Activated CD4-positive, CD25-positive, alpha-beta regulatory T cell (primary cell): ENCODE measurements at places on chromosomes 12 and 14.
A peak's percentile ranks its signal among the peaks of the same experiment; 100 is the strongest.

- no peak for DNase-seq
Measured at GRCh38 chr12:55727643-55728185, 1.1 kb downstream of the CD63 start.

DNA sequence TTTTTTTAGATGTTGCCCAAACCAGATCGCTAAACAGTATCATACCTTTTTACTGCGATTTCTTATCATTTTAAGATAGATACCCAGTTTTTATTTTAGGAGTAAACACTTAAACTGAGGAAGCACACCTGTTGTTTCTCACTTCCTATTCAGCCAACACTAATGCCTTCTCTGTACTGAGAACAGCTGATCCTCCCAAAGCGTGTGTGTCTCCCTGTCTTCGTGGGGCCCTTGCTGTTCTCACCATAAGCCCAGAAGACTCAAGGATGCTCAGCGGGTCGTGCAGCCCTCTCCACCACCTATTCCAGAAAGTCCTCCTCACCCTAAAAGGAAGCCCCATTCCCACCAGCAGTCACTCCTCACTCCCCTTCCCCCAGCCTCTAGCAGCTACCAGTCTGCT lies 14.8 kb downstream of the PPP2R5C start:
- DNase-seq = no peak

DNA sequence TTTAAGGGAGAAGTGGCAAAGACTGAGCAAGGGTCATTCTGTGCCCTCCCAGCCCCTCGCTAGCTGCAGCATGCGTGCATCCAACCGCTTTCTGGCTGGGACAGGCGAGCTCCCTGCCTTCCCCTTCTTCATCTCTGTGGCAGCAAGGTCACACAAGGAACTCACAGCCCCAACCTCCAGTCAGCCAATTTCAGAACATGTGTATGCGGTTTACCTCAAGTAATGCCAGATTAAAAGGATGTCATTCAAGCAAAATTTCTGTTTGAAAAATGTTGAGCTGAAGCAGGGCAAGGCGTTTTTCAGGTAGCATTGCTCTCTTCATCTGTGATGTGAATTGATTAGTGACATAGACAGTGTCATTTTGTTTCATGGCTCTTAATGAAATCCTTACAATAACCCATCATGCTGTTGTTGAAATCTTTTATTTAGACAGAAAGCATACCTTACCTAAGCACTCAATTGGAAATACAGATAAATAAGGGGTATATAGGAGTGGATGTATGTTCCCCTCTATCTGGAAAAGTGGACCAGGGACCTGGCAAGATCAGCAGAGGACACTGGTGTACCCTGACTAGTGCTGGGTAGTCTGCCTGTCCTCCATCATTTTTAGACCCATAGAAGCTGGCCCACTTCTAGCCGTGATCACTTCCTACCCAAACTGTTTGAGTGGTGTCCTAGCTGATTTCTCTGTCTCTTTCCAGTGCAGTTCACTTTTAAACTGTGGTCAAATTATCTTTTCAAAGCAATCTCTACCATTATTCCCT lies 82.8 kb upstream of the NEDD1 start:
- no peak for DNase-seq

DNA sequence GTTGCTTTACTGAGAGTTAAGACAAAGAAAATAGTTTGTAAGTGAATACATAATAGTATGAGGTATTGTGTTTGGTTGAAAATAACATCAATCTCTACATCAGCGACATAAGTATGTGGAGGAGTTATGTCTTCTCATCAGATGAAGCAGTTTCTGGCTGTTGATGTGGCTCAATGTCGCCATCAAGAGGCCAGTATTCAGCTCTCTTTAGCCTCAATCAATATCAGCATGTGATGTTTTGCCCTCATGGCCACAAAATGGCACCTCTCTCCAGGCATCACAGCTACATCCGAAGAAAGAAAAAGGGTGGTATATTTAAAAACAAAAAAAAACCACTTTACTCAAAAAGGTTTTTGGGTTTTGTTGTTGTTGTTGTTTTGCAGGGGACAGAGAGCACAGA lies 302.3 kb upstream of the TMEM132C start:
- no peak for DNase-seq

DNA sequence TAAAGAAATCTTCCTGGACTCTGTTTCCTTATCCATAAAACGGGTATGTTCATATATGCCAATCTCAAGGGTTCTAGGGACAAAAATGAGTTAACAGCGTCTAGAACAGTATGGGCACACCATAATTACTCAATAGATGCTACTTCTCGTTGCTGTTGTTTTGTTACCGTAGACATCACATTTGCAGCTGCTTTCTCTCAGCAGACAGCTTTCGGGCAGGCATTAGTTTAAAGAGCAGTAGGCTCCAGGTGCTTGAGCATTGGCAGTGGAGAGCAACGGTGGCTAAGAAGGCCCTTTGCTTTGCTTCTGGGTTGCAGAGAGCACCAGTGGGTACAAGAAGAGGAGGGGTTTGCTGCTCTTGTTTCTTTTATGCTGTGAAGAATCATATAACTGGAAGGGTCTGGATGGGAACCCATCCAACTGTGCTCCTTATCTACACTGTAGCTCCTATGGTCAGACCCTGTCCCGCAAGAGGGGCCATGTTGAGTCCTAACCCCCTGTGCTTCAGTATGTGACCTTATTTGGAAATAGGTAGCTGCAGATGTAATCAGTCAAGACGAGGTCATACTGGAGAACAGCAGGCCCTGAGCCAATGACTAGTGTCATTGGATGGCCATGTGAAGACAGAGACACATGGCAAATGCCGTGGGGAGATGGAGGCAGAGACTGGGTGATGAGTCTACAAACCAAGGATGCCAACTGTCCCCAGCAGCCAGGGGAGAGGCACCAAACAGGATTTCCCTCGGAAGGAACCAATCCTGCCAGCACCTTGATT lies 120.0 kb downstream of the RBM19 start:
- DNase-seq = no peak

GRCh38 chr14:106662936-106663550 lies 1136.7 kb downstream of the TMEM121 start:
- no peak for DNase-seq

DNA sequence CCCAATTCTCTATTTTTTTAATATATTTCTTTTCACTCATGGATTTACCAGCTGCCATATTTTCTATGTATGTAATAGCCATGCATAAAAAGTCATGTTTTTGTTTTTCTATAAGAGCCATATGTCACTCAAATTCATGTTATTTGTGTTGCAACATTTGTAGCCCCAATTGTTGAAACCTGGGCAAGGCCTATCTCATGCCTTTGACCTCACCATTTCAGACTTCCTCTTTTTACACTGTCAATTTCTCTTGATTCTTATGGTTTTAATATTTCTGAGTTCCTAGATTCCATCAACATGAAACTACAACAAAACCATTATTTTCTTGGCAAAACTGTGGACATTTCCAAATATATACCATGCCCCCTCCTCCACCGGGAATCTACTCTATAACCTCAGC lies 647.5 kb downstream of the C12orf50 start:
- no peak for DNase-seq

GRCh38 chr12:118052324-118053070 lies 8.5 kb downstream of the WSB2 start:
- no peak for DNase-seq

- DNase-seq = no peak
Measured at GRCh38 chr14:105541218-105541875, 15.0 kb downstream of the TMEM121 start.

DNA sequence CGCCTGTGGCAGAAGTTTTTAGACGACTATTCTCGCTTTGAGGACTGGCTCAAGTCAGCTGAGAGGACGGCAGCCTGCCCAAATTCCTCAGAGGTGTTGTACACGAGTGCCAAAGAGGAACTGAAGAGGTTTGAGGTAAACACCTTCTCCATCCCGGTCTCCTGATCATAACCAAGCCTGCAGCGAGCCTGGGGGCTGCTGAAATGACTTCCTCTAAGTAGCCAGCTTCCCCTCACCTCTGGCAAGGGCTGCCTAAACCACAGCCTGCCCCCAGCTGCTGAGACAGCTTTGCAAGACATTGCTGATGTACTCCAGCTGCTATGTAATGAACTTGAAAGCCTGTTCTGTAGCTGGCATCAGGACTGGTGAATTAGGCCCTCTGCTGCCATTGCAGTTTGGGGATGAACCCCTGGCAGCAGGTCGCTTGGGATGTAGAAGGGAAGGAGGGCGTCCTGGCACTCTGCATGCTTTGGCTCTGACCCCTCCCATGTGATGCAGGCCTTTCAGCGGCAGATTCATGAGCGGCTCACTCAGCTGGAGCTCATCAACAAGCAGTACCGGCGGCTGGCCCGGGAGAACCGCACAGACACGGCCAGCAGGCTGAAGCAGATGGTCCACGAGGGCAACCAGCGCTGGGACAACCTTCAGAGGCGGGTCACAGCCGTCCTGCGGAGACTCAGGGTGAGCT lies 84.6 kb downstream of the ESR2 start:
- DNase-seq = no peak

GRCh38 chr14:90551733-90552464 lies 155.1 kb downstream of the CALM1 start:
- no peak for DNase-seq

- DNase-seq = no peak
Measured at GRCh38 chr12:97541366-97541765, 78.8 kb downstream of the RMST start.

DNA sequence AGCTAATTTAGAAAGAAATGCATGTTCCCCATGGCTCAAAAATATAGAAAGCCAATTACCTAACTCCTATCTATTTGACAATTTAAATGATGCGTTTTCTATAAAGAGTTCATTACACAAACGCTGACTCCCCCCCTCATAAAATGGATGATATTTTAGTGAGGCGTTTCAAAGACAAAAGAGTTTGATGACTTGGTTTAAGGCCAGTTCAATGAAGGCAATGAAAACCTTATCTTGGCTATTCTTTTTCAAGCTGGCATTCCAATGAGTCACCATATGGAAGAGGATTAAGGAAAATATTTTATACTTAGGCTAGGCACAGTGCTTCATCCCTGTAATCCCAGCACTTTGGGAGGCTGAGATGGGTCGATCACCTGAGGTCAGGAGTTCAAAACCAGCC lies 62.7 kb downstream of the HMGA2 start:
- no peak for DNase-seq

- DNase-seq = no peak
Measured at GRCh38 chr14:88750945-88751344, 41.8 kb downstream of the EML5 start.

- no peak for DNase-seq
Measured at GRCh38 chr12:131928080-131928710, 881 bp upstream of the PUS1 start.

GRCh38 chr14:27049701-27050100 lies 451.9 kb upstream of the NOVA1 start:
- no peak for DNase-seq

DNA sequence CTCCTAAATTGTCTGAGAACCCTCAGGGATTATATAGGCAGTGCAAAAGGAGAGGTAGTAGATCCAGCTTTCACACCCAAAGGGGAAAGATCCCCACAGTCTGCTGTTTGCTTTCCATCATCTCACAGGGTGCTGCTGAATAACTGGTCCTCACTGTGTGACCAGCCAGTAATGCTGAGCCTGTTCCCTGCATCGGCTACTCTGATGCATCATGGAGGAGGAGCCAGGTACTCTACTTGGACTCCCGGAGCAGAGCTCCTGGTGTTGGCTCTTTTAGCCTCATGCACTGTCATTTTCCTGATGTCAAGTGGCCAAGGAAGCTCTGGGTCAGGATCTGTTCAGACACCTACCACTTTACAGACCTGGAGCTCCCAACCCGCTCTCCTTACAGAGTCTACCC lies 127.4 kb upstream of the ATF1 start:
- DNase-seq = no peak

DNA sequence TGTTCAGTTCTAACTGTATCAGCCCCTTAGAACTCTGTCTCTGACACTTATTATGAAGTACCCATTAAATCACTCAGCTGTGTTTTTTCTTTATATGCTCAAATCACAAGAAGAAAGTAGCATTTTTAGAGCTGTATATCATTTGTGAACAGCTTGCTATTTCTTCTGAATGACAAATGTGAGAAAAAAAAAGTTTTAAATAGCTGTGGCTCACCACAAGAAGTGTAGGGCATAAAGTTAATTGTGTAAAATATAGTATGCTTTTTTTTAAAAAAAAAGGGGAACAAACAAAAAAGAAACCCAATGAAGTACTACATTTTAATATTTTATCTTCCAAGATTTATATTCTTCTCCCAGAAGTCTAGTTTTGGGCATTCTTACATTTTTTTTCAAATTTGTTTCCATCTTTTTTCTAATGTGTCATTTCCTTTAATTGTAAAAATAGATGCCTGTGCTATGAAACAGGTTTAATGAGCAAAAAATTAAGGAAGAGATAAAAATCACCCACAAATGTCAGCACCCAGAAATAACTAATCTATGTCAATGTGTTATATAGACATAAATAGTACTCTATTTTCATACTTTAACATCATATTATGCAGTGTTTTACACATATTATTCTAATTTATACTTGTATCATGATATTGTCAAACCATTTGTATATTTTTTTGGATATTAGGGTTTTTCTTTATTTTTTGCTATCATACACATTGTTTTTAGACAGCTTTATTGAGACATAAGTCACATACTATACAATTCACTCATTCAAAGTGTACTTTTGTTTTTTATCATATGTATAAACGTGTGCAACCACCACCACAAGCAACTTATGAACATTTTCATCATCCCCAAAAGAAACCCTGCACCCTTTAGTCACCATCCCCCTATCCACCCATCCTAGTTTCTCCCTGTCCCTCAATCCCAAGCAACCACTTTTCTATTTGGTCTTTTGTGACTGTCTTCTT lies 22.4 kb upstream of the LRRK2 start:
- DNase-seq = no peak

- DNase-seq = no peak
Measured at GRCh38 chr12:84436134-84436533, 476.5 kb downstream of the SLC6A15 start.

- DNase-seq = peak; percentile 10
Measured at GRCh38 chr12:89160716-89161123, 191.6 kb downstream of the DUSP6 start.

DNA sequence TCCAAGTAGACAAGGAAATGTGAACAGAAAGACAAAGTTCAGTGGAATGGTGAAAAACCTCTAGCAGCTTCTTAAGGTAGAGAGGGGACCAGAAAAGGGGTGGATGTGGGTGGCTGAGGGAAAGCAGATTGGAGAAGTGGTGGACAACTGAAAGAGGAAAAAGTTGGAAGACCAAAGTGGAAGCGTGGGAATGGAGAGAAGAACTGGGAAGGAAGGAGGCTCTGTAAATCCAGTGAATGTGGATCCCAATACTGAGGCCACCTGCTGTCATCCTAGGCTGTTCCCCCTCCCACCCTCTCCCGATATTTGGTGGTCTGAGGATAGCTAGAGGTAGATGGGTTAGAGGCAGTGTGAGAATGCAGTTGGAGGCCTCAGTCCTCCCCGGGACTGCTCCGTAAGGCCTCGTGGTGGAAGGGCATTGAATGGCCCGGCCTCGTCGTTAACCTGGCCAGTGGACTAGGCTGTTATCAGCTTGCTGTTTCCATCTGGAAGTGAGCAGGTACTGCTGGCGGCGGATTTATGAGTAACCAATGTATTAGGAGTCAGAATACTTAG lies 822 bp upstream of the POU6F1 start:
- no peak for DNase-seq

GRCh38 chr12:110992909-110993308 lies 72.5 kb upstream of the MYL2 start:
- no peak for DNase-seq

GRCh38 chr14:51109651-51110050 lies 14.7 kb upstream of the TRIM9 start:
- DNase-seq = no peak

- no peak for DNase-seq
Measured at GRCh38 chr12:123142921-123143735, 7.8 kb downstream of the PITPNM2 start.

GRCh38 chr14:94129111-94129757 lies at the start of gene IFI27L2:
Gene IFI27L2 (minus strand): TSS chr14:94129604. CDS start chr14:94129564, 40 bp downstream.
- DNase-seq = peak; percentile 39
